ENCODE measurements at places on chromosomes 11 and 22. TPM values are rescaled to one million over a fixed set of nuclear protein-coding genes. Genes with fewer than 3 reads are reported as not detected.

- DNase-seq: no peak
Measured at GRCh38 chr22:44002324-44002723, 21.8 kb upstream of the PARVB start.

GRCh38 chr11:16902182-16902581, 112.0 kb downstream of the PLEKHA7 start:
- no peak for DNase-seq

DNA sequence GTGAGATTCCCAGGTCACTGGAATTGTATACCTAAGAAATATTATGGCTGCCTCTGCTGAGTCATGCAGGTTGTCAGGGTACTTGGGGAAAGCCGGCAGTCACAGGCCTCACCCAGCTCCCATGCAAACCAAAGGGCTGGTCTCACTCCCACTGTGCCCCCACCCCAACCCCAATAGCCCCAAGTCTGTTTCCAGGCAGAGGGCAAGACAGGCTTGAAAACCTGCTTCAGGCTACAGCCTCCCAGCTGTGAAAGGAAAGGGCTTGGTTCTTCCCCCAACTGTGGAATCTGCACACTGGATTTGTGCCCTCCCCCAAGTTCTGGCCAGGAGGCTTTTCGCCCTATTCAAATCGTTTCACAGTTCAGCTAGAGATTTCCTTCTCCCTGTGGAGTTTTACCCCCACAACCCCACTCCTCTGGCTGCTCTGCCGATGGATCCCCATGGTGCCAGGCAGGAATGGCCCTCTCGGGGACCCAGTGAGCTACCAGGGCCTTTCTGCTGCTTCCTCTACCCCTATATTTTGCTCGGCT, 37.0 kb upstream of the ABTB2 start:
- no peak for DNase-seq

The RIMBP3B gene
- 0.10 TPM for total RNA-seq
